ENCODE measurements at places on chromosomes 11 and 22.

DNA sequence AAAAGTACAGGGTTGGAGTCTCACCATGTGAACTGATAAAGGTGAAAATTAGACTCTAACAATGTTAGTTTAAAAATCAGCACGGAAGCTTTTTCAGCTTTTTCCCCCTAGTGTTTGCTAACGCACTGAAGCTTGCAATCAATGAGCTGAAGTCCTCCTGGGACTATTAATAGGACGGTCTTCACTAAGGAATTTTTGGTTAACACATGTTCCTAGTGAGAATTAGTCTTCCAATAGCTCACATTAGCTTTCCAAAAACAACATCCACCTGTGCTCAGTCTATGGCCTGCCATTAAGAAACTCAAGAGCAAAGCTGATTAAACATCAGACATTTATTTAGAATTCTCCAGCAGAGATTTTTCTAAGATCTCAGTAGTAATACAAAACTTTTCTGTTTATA lies 26.7 kb upstream of the DDI1 start:
- no peak for DNase-seq

- no peak for DNase-seq
These were observed 46.2 kb downstream of the FAM83F start for GRCh38 chr22:40040927-40041326.

DNA sequence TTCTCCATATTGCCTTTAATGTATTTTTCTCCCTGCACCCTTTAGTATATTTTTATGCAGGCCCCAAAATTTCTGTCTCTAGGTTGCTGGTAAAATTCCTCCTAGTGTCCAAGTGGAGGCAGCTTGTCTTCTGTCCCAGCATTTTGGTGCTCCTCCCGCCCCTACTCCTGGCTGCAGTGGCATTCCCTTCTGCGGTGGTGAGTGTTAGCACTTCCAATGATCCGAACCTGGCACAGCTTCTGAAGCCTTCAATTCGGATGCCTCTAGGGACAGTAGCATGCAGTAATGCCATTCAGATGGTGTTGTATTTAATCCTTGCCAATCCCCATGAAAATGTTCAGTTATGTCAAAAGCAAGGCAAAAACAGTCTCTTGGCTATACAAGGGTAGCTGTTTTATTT lies 5.9 kb downstream of the YWHAH start:
- DNase-seq, result no peak

- no peak for DNase-seq
These were observed 64.0 kb downstream of the CWC15 start for GRCh38 chr11:94909371-94909820.

DNA sequence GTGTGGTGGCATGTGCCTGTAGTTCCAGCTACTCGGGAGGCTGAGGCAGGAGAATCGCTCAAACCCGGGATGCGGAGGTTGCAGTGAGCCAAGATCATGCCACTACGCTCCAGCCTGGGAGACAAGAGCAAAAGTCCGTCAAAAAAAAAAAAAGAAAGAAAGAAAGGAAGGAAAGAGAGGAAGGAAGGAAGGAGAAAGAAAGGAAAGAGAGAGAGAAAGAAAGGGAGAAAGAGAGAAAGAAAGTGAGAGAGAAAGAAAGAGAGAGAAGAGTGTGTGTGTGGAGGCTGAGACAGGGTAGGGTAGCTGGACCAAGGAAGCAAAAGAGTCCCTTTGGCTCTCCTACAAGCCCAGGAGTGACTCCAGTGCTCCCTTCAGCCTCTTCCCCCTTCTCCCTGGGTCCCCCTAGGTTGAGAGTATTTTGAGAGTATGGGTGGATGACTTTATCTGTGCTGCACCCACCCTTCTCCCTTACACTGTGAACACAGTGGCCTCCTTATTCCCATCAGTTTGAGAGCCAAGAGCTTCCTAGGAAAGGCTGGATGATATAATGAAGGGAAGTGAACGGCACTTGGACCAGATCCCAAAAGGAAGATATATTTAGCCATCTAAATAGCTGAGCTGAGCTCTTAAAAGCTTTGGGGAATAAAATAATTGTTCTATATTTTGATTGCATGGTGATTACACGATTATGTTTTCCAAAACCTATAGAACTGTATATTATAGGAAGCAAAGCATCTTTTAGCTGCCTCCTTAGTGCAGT lies 9.5 kb upstream of the DENND5A start:
- no peak for DNase-seq

GRCh38 chr11:46039990-46040389 lies 81.3 kb downstream of the PHF21A start:
- DNase-seq, result no peak

GRCh38 chr22:29520851-29521250 lies 32.7 kb downstream of the THOC5 start:
- no peak for DNase-seq

- no peak for DNase-seq
These were observed 64.0 kb downstream of the PARVA start for GRCh38 chr11:12441231-12441861.

- DNase-seq, result no peak
These were observed 9.5 kb downstream of the EMID1 start for GRCh38 chr22:29215012-29215860.

GRCh38 chr11:123549926-123550917 lies 104.2 kb downstream of the SCN3B start:
- no peak for DNase-seq

All from stimulated activated CD4-positive, alpha-beta T cell treated with anti-CD3 and anti-CD28 coated beads, Interleukin-4, amount 100 ng/mL, for 1 hour (primary cell).